SHP77 treated with DMSO at 0.1 percent for 48 hours (cell line): ENCODE measurements at places on chromosomes 1 and 21.

DNA sequence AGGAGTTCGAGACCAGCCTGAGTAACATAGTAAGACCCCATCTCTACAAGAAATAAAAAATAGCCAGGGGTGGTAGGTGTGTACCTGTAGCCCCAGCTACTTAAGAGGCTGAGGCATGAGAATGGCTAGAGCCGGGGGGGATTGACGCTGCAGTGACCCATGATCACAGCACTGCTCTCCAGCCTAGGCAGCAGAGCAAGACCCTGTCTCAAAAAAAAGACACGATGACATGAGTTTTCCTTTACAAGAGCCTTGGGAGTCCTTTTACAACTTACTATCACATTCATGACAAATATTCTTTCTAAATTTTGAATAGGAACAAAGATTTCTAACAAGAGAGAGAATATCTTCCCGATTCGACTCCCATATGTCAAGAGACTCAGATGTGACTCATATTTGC lies 3.3 kb upstream of the BRWD1 start:
- no peak for DNase-seq

- no peak for DNase-seq
Measured at GRCh38 chr1:164801791-164802502, 243.0 kb downstream of the PBX1 start.

DNA sequence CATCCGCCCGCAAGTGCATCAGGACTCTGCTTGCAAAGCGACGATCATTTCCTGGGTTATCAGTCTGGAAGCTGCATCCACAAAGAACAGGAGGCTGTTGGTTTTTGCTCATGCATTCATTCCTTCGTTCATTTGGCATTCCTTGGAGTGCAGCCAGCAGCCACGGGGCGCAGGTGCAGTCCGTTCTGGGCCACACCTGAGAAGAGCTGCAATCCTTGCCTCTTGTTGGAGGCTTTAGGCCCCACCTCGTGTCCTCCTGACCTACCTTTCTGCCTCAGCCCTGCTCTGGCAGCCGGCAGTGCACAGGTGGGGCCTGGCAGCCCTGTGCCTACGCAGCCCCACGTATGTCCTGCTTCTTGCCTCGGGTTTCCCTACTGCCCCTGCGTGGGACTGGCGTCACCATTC lies 19.6 kb upstream of the C2CD2 start:
- no peak for DNase-seq

GRCh38 chr1:16164213-16165072 lies 8.6 kb upstream of the EPHA2 start:
- DNase-seq, result peak; percentile 83

DNA sequence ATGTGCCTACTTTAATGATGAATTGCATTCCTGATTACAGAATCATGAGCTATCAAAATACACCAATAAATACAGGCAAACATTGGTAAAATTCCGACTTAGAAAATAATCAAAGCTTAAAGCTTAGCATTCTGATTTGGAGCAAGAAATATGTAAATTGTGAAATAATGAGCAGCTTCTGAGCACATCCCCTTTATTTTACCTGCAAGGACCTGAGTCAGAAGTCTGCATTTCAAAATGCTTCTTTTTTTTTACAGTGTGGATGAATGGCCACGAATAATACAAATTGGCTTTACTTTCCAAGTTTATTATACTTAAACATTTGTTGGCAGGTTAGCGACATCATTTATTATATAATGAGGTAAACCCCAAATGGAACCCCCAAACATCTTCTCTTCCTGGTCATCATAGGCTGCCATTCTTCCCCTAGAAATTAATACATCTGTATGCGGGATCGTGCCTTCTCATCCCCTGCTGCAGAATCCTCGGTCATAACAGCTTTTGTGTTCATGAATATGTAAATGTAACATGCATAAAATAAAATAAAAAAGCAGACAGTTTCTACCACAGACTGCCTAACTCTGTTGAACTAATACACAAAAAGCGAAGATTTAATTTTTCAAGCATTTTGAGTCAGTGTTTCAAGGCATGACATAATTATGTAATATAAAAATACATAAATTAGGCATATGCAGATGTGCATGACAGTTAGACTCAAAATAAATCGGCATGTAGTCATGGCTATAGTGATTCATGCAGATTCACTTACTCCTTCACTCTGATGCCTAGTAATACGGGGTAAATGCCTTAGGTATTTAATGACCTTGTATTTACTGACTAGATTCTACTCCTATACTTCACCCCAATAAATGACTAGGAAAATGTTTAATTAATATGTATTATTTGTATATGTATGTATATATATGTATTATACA lies 339.7 kb downstream of the USP25 start:
- DNase-seq, result no peak

GRCh38 chr1:168167806-168168205 lies 11.0 kb upstream of the TIPRL start:
- DNase-seq, result no peak

GRCh38 chr1:96144636-96145035 lies 576.9 kb upstream of the PTBP2 start:
- DNase-seq, result no peak

- no peak for DNase-seq
Measured at GRCh38 chr1:66000033-66000637, 207.4 kb downstream of the PDE4B start.

GRCh38 chr1:209937996-209938959 lies at the start of gene SYT14:
SYT14 (plus strand) TSS chr1:209938217; CDS start chr1:209938265, 48 bp downstream.
- no peak for DNase-seq

- no peak for DNase-seq
Measured at GRCh38 chr21:35885942-35886541, 174.3 kb downstream of the SETD4 start.

DNA sequence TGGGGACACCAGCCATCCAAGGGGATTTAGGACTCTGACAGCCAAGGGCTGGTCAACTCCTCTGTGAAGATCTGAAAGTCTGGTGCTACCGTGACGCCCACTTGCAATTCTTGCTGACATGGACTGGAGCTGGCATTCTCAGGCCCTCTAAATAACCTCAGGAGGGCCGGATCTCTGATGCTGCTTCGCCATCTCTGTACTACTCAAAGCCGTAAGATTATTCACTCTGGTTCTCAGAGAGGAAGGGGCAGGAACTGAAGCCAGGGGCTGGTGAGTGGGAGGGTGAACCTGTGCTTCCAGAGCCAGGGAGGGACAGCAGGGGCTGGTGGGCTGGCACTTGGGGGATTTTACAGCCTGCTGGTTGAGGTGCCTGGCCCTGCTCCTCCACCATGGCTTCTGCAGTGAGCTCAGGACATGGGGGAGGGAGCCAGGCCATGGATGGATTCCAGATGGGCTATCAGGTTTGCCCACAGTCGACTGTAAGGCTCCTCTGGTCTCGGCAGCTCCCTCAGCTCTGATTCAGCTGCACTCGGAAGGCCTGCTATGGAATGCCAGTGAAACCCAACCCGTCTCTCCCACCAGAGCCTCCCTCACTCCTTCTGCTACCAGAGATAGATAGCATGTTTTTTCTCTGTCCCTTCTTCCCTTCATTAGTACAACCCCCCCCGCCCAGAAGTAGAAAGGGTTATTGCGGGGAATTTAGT lies 84.5 kb downstream of the PLXNA2 start:
- DNase-seq, result no peak

- DNase-seq, result no peak
Measured at GRCh38 chr1:233668725-233669294, 54.9 kb downstream of the KCNK1 start.

DNA sequence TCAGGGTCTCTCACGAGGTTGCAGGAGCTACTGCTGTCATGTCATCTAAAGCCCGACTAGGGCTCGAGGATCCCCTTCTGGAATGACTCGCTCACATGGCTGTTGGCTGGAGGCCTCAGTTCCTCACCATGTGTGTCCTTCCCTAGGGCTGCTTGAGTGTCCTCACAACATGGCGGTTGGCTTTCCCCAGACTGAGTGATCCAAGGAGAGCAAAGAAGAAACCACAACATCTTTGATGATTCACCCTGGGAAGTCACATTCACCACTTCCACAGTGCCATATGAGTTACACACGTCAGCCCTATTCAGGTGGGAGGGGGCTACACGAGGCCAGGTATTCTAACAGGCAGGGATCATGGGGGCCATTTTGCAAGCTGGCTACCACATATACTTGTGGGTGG lies 64.9 kb downstream of the FHAD1 start:
- no peak for DNase-seq

- DNase-seq, result peak; percentile 38
Measured at GRCh38 chr1:56535939-56536338, 43.4 kb downstream of the PLPP3 start.

DNA sequence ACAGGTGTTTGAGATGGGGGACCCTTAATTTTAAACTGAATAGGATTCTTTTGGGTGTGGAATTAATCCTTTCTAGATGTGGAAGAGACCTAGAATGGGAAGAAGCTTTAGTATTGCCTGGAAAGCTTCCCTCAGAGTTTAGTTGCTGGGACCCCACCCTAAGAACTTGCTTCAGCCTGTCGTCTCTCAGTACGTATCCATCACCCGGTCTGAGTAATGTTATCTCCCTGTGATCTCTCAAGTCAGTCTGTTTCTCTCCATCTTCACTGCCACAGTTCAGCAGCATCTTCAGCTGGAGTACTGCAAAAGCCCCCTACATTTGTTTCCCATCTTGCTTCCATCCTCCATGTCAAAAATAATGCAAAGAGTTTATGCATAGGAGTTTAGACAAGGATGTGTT lies 28.9 kb downstream of the CNST start:
- no peak for DNase-seq

DNA sequence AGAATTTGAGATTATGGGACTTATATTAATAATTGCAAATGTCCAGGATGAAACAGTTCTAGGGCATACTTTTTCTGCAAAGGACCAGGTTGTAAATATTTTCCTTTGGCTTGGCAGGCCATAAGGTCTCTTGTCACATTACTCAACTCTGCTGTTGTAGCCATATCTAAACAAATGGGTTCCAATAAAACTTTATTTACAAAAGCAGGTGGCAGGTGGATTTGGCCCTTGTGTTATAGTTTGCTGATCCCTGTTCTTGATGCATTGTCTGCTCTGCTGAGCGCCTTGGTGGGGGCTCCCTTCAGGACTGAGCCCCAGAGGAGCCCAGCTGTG lies 258.5 kb downstream of the FOXD2 start:
- peak; percentile 11 for DNase-seq

- no peak for DNase-seq
Measured at GRCh38 chr1:48246727-48247126, 24.2 kb downstream of the SLC5A9 start.

DNA sequence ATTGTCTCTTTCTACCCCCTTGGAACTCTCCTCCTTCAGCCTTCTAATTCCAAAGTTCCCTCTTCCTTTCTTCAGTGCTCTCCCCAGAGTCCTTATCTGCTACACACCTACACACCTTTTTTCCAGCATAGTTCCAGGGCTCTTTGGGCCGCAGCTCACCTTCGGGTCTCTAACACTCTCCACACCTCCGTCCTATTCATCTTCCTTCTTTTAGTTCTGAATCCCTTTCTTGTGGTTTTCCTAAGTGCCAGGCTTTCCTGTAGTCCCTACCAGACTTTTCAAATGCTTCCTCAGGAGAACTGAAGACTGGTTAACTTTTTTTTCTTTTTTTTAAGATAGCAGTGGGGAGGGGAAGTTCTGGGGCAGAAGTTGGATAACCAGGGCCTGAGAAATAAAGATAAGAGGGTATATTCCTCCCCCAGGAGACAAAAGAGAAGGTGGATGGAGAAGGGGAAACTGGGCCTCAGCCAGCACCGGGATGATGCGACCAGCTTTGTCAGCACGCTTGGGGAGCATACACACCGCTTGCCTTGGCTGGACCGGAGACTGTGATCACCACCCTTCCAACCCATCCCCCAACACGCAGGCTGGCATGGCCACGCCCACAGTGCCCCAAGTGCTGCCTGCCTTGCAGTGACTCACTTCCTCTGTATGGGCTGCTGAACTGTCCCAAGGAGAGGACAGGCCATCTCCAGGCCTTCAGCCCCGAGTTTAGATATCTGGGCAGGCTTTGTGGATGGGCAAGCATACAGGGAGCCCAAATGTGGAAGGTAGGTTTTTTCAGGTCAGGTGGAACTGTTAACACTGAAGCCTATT lies 2.5 kb upstream of the CERS2 start:
- DNase-seq, result peak; percentile 49

GRCh38 chr21:42411197-42411869 lies 7.6 kb downstream of the UBASH3A start:
- peak; percentile 43 for DNase-seq

DNA sequence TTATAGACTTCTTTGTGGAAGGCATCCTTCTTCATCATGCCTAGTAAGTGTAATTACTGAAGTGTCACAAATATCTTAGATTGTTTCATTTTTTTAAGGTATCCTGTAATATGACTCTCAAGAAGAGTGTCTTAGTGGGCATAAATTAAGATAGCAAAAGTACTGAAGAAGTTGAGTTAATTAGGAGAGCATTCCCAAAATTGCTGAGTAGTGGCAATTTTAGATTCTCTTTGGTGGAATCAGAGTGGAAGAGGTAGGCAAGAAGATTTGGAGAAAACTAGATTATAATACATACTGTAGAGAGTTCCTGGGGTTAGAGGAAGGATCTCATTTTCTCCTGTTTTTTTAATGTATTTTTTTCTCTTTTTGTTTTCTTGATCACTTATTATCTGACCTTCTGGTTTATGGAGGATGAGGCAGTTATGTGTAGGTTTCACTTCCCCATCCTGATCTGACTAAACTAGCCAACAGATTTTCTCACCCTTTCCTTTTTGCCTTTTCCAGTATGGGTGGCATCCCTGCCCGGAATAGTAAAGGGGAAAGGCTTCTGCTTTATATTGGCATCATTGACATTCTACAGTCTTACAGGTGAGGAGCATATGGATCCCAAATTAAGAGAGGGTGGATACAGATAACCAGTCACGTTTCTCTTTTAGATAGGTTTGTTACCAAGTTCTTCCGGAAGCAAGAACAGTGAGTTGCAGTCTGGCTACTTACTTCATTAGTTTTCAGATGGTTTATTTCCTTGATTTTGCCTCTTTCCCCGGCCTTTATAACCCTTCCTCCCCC lies 16.7 kb upstream of the PSMD4 start:
- DNase-seq, result no peak

GRCh38 chr1:9068981-9069325 lies 482 bp downstream of the SLC2A5 start:
- DNase-seq, result no peak

GRCh38 chr1:216820345-216820744 lies 97.1 kb upstream of the ESRRG start:
- no peak for DNase-seq

DNA sequence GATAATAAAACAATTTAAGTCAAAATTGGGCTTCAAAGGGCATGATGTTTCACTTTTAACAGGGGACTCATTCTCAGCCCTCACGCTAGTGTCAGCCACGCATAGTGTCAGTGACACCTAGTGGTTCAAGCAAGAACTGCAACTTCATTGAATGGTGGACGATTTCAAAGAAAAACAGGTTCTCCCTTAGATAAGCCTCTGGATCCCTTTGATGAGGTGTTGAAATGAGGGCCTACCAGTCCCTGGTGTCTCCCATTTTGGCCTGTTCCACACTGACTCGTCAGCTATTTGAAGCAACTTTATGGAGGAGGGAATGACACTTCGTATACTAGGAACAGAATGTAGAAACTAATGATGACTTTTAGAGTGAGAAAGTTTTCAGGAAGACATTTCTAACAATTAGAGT lies 56.2 kb downstream of the FCRL5 start:
- peak; percentile 42 for DNase-seq

DNA sequence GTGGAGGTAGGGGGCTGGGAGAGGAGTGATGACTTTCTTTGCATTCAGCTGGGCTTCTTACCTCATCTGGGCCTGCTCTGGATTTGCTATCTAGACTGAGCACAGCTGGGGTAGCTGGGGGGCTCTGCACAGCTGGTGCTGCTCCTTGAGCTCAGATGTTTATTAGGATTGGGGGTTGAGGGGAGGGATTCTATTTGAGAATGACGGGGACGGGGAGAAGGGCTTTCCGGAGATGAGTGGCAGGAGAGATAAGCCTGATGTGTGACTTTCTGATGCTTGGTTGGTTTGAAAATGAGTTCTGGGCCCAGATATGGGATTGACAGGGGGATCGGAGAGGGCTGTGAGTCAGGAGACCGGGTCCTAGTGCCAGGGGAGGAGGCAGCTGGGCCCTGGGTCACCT lies 146.1 kb upstream of the CSF3R start:
- DNase-seq, result no peak
